NCI-H2081 (cell line): ENCODE measurements at places on chromosomes 2 and 18.

- DNase-seq = no peak
Measured at GRCh38 chr2:112024231-112024630, 30.8 kb upstream of the TMEM87B start.

GRCh38 chr2:96877042-96877451 is 7.2 kb upstream of the SEMA4C start:
- DNase-seq = no peak

GRCh38 chr2:27379383-27379835 is 1.1 kb downstream of the ZNF513 start:
- no peak for DNase-seq

- no peak for DNase-seq
Measured at GRCh38 chr2:118773826-118774225, 73.6 kb downstream of the EN1 start.

DNA sequence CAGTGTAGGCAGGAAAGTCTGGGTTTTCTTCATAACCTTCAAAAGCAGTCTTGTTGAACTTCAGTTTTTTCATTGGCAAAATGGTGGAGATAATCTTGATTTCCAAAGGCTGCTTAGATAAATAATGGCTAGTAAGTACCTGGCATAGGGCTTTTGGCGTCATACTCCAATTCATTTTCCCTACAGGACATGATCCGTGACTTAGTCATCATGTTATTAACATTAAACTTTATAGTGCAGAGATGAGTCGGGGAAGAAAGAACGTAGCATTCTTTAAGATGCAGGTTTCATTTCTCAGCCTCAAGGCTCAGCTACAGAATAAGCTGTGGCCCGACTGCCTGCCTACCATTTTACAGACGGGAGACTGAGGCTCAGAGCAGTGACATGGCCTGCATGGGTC is 64.0 kb downstream of the RALBP1 start:
- no peak for DNase-seq

DNA sequence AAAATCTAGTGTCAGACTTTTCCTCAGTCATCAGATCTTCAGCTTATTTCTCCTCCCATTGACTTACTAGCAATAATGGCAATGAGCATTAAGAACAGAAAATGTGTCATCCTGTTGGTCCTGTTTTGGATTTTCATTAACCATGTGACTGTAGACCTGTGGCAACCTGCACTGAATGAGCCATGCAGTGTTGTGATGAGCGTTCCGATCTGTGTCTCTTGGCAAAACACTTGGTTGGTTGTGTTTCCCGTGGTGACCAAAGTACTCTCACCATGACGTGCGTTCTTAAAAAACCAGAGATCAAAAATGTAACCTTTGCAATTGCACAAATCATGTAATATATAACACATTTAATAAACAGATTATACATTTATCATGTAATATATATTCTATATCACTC is 138.6 kb downstream of the MAP3K20 start:
- DNase-seq = peak; percentile 6

DNA sequence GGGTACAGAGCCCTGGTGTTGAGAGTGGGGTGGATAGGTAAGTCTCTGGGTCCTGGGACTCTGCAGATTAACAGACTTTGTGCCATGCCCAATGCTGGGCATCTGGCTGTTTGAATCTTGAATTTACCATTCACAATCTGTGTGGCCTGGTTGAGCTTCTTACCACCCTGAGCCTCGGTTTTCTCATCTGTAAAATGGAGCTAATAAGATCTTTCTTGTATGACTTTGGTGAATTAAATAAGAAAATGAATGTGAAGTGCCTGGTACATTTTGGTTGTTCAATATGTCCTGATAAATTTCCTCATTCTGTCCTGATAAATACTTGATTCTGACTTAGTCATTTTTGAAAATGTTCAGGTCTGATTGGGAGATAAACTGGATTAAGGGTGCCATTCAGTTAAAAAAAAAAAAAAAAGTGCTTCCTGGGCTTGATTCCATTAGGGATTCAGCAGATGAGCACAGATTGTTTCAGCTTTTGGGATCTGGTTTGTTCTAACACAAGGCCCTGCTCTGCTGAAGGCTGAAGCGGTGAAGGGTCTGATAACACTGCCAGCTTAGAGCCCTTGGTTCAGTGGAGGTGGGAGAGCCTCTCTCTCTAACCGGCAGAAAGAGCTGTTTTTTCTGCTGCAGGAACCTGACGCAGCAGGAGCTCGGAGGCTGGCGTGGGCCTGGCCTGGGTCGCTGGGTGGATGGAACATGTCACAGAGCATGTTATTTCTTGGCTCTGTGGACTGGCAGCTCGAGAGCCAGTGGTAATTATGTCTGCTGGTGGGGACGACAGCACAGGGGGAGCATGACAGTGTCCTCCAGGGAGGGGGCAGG is 84.5 kb upstream of the MCFD2 start:
- DNase-seq = no peak

DNA sequence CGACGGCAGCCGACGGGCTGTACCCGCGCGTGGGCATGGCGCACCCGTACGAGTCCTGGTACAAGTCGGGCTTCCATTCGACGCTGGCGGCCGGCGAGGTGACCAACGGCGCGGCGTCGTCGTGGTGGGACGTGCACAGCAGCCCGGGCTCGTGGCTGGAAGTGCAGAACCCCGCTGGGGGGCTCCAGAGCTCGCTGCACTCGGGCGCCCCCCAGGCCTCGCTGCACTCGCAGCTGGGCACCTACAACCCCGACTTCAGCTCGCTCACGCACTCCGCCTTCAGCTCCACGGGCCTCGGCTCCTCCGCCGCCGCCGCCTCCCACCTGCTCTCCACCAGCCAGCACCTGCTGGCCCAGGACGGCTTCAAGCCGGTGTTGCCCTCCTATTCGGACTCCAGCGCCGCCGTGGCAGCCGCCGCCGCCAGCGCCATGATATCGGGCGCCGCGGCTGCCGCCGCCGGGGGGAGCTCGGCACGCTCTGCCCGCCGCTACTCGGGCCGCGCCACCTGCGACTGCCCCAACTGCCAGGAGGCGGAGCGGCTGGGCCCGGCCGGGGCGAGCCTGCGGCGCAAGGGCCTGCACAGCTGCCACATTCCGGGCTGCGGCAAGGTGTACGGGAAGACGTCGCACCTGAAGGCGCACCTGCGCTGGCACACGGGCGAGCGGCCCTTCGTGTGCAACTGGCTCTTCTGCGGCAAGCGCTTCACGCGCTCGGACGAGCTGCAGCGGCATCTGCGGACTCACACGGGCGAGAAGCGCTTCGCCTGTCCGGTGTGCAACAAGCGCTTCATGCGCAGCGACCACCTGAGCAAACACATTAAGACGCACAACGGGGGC is 2.0 kb downstream of the SP9 start:
- DNase-seq = peak; percentile 83

DNA sequence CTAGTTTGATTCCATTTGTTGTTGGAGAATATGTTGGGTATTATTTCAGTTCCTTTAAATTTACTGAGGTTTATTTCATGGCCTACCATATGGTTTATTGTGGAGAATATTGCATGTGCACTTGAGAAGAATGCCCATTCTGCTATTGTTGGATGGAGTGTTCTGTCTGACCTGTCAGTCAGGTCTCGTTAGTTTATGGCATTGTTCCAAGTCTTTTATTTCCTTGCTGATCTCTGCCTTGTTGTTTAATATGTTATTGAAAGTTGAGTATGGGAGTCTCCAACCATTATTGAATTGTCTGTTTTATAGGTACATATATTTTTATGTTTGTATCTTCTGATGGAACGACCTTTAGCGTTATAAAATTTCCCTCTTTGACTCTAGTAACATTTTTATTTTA is 86.3 kb downstream of the PTPN4 start:
- DNase-seq = no peak

GRCh38 chr2:11354363-11355154 is 10.1 kb upstream of the ROCK2 start:
- no peak for DNase-seq

- no peak for DNase-seq
Measured at GRCh38 chr2:107595285-107595684, 231.4 kb upstream of the RGPD4 start.

- DNase-seq = no peak
Measured at GRCh38 chr2:168970711-168971233, 60.4 kb downstream of the ABCB11 start.

DNA sequence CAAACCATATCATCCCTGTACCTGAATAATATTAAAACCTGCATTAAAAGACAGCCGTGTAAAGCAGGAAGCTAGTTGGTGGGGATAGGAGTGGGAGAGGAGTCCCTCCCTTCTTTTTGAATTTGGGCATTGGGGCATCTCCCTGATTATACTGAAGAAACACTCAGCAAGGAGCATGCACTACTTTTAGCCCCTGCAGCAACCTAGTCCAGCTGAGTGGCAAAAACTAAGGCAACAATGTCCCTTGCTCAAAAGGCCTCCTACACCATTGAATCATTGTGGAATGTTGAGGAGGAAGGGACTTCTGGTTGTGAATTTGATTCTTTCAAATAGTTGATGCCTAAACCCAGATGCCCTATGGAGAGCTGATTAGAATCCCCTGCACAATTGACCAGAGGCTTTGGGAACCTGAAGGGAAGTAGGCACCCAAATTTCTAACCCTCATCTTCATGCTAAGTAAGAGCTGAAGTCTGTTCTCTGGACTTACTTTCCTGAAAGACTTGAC is 111.7 kb downstream of the DDX1 start:
- DNase-seq = no peak

GRCh38 chr2:135882415-135882814 is 6.2 kb upstream of the MCM6 start:
- no peak for DNase-seq

DNA sequence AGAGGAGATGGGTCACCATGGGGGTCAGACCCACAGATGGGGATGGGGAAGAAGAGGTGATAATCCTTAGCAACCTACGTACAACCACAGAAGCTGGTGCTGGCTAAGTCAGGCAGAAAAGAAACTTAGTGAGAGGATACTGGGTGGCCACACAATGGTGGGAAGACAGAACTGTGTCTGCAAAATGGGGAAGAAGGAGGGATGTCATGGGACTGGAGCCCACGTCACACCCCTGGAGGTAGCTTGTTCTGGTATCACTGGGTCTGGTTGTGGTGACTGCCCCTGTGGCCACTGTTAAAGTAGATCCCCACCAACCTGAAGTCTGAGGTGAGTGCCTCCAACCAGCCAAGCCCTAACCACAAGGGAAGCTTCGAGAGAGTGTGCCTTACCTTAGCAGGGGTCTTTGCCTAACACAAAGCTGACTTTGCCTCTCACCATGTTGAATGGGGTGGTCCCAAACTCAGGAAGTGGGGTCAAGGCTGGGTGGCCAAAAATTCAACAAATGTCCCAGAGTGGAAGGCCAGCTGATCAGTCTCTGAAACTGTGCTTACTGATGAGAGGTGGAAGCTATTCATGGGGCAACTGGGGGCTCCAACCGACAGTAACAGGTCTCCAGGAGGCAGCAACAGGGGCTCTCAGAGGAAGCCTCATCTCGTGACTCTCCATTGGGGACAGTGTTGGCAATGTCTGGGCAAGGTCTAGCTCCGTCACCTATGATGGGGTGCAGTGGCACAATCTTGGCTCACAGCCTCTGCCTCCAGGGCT is 64.8 kb upstream of the SLC1A4 start:
- DNase-seq = no peak

DNA sequence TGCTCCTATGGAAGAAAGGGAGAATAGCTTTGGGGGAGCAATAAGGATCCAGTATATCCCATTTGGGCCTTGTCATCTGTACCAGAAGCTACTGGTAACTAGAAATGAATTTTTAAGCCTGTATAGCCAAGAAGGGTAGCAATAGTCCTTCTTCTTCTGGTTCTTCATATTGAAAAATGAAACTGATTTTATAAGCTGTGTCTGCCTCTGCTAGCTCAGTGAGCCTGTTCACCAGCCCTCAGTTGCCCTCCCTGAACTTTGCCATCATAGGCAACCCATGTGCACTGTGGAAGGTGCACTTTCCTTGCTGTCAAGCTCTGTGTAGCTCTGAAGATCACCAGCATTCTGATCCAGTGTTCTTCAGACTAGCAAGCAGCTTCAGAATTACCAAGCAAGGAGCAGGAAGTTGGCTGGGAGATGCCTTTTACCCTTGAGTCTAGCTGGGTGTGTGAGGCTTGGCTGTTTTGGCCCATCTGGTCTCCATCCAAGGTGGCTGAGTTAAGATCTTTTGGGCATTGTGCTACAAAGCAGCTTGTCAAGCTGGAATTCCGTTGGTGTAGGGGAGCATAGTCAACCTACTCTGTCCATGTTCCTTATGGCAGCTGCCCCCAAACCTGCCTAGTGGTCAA is 55.8 kb upstream of the MGAT5 start:
- DNase-seq = no peak

GRCh38 chr2:200812122-200813022 is 662 bp downstream of the BZW1 start:
- peak; percentile 49 for DNase-seq

DNA sequence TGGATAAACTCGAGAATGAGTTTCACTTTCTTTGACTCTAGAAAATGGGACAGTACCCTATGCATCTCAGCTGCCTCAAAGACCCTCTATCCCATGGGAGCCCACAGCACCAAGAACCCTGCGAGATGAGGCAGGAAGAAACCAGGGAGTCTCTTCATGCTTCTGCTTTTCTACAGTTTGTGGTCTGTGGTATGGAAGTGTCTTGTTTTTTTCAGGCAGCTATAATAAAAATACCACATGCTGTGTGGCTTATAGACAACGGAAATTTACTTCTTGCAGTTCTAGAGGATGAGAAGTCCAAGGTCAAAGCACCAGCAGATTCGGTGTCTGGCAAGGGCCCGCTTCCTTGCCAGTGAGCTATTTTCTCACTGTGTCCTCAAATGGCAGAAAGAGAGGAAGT is 257.9 kb downstream of the SUCLG1 start:
- no peak for DNase-seq

DNA sequence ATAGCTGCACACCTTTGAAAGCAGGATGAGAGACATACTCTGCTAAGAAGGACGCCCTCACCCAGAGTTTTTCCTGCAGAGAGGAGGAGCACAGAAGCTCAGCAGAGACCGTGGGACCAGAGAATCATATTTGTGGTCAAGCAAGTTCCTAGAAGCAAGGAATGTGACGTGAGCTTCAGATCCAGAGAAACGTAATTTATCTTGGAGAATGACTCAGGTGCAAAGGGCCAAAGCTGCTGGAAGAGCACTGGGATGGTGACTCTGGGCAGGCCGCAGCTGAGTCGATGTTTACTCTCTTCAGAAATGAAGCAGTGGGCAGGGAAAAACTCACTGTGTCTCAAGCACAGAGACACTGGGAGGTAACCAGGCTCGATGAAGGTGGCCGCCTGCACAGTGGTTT is 50.1 kb upstream of the IGFBP2 start:
- no peak for DNase-seq

- DNase-seq = no peak
Measured at GRCh38 chr2:41934329-41934958, 113.4 kb upstream of the PKDCC start.
